Effector CD8-positive, alpha-beta T cell (primary cell): ENCODE measurements at places on chromosomes 6 and 20.

GRCh38 chr20:46808565-46808964 is 86.1 kb upstream of the EYA2 start:
- DNase-seq, result no peak

DNA sequence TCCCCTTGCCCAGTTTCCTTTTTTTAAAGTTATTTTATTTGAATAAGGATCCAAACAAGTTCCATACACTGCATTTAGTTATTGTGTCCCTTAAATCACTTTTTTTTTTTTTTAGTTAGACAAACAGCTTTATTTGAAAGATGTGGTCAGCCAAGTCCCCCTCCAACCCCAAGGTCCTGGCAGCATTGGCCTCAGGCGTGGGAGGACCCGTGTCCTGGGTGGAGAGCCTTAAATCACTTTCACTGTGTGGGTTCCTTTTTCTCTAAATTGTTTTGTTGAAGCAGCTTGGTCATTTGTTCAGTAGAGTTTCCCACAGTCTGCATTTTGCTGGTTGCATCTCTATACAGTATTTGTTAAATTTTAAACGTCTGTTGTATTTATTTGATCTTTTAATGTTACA is 5.2 kb upstream of the TBCC start:
- DNase-seq, result no peak

DNA sequence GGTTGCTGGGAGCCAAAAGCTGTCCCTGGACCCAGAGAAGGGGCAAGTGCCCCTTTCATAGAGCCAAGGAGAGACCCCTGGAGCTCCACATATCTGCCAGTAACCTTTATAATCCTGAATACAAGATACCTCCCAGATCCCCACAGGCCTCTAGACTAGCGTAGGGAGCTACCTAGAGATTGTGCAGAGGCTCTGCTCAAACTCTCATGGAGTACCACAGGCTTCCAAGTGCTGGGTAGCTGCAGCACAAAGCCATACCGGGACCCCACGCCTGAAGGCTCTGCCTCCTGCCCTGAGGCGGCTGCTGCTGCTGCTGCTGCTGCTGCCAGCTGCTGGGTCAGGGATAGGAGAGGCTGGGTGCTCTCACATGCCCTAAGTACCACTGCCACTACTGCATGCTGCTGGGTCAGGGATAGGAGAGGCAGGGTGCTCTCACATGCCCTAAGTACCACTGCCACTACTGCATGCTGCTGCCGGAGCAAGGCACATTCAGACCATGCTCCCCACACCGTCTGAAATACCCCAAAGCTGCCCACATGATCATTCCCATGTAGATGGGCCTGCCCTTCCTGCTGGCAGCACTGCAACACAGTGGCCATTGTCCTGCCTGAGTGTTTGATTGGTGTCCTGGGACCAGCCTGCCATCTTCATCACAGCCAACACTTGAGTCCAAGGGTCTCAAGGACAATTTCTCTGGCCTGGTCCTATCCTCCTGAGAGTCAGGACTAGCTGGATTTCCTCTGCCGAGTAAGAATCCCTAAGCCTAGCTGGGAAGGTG is 1434.3 kb upstream of the ADGRB3 start:
- no peak for DNase-seq

- no peak for DNase-seq
These were observed 16.1 kb upstream of the RIPOR2 start for GRCh38 chr6:24951811-24952299.

DNA sequence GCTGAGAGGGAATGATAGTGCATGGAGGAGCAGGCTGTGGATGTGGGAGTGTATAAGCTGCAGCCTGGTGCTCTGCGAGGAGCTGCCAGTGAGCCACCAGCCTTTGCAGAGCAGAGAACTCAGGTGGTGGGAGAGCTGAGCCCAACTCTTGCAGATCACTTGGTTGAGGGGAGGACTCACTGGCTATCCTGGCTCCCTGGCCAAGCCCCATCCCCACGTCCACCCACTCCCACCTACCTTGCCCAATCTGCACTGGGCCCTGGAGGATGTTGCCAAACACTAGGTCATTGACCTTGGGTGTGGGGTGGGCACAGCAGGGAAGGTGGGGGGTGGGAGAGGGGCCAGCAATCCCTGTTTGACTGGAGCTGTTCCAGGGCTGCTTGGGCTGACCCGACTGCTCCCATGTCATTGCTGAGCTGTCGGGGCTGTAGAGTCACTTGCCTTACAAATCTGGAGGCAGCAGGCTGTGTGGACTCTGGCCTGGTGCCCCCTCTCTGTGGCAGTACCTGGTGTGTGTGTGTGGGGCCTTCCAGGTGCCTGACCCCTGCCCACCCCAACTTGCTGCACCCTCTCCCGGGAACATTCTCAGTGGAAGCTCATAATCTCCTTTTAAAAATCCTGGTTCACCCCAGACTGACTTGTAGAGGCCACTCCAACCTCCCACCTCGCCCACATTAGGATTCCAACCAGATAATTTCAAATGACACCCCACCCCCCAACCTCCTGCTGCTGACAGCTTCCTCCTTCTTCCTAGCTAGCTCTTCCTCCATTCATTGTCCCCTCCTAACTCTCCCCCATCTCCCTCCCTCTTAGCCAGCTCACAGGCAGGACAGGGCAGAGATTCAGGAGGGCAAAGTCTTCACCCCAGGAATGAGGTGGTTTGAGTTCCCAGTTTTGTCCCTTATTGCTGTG is 162.3 kb downstream of the MRPL14 start:
- no peak for DNase-seq

- no peak for DNase-seq
These were observed 234.1 kb upstream of the ZFP64 start for GRCh38 chr20:52425701-52426100.

- DNase-seq, result no peak
These were observed 11.5 kb upstream of the CCDC170 start for GRCh38 chr6:151482290-151482689.

GRCh38 chr20:39751557-39752137 is 789.5 kb downstream of the DHX35 start:
- no peak for DNase-seq

DNA sequence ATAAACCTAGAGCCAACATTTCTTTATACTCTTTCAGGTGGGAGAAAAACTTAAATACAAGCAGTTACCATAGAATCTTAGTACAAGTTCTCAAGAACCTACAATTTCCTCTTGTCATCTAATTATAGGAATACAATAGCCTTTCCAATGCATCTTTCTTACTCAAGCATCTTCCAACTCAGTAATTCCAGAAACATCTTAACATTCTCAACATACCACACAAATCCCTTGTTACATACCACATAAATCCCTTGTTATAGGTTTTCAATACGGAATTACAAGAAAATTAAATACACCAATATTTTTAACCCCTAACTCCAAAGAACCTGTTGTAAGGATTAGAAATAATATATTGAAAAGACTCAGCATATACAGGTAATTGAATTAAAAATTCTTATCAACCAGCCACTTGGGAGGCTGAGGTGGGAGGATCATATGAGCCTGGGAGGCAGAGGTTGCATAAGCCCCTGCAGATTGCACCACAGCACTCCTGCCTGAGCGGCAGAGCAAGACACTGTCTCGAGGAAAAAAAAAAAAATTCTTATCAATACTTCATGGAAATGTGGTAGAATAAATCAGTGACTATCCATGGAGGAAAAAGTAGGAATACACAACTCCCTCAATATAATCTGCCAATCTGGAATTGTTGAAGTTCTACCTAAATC is 127.5 kb upstream of the CCDC28A start:
- no peak for DNase-seq

DNA sequence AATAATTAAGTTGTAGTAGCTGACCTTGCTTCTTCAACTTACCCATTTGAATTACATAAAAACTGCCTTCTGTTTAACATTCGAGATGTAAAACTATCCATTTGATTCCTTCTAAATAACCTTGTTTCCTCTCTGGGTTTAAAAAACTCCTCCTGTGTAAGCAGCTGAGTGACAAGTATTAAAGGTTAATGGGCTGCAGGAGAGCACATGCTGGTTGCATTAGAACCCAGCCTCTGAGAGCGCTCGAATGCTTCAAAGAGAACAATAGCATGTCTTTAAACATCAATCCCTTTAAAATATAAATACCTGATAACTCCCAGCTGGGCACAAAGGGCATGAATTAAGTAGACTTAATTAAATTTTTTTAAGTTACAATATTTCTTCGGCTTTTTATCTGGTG is 215.8 kb downstream of the EYA4 start:
- DNase-seq, result no peak

DNA sequence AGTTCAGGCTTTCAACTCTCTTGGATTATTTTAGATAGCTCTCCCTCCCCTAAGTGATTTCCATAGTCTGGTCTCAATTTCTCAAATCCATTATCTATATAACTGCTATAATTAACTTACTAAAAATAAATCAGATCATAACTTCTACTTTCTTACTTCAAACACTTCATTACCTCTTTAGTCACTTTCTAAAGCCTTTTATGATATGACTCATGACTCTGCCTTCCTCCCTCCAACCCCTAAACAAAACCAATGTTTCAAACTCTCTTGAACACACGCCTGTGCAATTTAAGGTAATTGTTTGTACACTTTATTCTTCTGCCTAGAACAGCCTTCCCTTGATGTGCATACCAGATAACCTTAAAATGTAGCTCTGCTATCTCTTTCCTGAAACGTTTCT is 100.5 kb downstream of the LMBRD1 start:
- DNase-seq, result no peak

GRCh38 chr6:37710616-37711015 is 12.9 kb upstream of the MDGA1 start:
- DNase-seq, result no peak

GRCh38 chr20:51727872-51728271 is 40.3 kb downstream of the ATP9A start:
- DNase-seq, result no peak

GRCh38 chr6:56243518-56244070 is 3.8 kb downstream of the COL21A1 start:
- no peak for DNase-seq

DNA sequence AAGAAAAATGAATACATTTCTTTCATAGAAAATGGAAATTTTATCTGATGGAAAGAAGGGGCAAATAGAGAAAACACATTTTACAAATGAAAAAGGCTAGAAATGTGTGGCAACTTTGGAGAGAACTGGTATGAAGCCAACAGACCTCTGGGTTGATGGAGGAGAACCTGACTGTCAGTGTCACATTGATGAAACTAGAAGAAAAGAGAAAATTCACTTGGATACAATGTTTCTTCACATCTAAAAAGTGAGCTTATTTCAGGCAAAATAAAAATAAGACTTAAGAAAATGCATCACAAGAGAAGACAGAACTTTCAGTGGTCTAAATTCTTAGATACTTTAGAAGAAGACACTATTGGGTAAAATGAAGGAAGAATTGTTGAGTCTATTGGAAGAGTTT is at the start of gene OR12D2:
Gene OR12D2, plus strand, starts transcription at position 301 of the 400 bp plus-strand sequence. CDS start 1,069 bp downstream, outside the sequence.
- no peak for DNase-seq

- DNase-seq, result no peak
These were observed 82.2 kb downstream of the GRM4 start for GRCh38 chr6:34063651-34064050.

- DNase-seq, result no peak
These were observed 8.4 kb upstream of the NSFL1C start for GRCh38 chr20:1474817-1475603.

- DNase-seq, result no peak
These were observed 583.6 kb upstream of the MMS22L start for GRCh38 chr6:97866616-97867015.

DNA sequence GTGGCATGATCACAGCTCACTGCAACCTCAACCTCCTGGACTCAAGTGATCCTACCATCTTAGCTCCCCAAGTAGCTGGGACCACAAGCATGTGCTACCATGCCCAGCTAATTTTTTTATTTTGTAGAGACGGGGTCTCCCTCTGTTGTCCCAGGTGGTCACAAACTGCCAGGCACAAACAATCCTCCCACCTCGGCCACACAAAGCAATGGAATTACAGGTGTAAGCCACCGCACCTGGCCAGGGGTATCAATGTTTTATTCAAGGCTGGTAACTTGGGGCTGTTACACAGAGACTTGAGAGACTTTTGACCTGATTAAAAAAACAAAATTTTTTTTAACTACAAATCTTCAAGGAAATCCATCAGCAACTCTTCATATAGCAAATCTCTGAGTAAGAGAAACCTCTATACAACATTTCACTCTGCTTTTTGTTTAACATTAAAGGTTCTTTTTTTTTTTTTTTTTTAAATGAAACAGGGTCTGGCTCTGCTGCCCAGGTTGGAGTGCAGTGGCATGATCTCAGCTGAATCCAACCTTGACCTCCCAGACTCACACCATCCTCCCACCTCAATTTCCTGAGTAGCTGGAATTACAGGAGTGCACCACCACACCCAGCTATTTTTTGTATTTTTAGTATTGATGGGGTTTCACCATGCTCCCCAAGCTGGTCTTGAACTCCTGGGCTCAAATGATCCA is 5.9 kb downstream of the EIF2S2 start:
- no peak for DNase-seq

- DNase-seq, result no peak
These were observed 296.2 kb upstream of the MARCKS start for GRCh38 chr6:113560908-113561307.

- DNase-seq, result no peak
These were observed 616.9 kb upstream of the MAN1A1 start for GRCh38 chr6:119966484-119966883.

DNA sequence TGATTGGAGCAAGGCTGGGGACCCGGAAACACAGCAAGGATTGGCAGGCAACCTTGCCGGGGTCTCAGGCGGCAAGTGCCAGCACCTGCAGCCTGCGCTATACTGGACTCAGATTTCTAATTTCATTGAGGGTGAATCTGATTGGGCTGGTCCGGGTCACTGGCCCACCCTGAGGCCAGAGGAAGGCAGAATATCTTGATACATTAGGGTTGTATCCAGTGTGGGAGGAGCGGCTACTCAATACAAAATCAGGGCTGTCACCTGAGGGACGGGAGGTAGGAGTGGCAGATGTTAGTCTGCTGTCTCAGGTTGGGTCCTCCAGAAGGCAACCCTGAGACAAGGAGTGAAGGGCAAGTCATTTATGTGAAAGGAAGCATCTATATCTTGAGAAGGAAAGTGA is 40.7 kb downstream of the BFSP1 start:
- no peak for DNase-seq

DNA sequence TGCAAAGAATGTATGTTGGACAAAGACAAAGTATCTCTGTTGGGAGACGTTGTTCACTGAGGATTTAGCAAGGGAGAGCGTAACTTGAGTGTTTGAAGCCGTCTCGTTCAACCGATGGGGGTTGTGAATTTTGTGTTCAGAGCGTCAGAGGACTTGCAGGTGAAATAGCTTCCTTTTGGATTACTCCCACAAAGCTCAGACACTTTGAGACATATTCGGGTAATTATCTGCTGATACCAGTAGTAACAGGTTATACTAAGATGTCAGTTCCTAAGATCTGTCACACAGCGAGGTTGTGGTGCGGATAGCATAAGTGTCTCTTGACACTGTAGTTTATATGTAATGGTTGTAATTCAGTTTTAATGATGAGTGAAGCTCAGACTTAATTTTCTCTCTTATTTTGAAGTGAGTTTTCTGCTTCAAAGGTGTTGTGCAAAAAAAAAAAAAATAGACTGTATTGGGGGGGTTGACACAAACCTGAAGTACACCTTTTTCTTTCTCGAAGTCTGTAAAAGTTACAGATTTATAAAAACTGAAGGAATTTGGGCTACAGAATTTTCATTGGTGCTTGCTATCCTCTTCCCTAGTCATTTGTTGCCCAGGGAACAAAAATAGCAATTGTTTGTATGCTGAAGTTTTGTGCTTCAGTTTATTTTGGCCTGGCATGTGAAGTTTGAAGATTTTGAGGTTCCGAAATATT is 1.7 kb downstream of the ASXL1 start:
- DNase-seq, result no peak
